ENCODE measurements at places on chromosomes 3 and 15.

DNA sequence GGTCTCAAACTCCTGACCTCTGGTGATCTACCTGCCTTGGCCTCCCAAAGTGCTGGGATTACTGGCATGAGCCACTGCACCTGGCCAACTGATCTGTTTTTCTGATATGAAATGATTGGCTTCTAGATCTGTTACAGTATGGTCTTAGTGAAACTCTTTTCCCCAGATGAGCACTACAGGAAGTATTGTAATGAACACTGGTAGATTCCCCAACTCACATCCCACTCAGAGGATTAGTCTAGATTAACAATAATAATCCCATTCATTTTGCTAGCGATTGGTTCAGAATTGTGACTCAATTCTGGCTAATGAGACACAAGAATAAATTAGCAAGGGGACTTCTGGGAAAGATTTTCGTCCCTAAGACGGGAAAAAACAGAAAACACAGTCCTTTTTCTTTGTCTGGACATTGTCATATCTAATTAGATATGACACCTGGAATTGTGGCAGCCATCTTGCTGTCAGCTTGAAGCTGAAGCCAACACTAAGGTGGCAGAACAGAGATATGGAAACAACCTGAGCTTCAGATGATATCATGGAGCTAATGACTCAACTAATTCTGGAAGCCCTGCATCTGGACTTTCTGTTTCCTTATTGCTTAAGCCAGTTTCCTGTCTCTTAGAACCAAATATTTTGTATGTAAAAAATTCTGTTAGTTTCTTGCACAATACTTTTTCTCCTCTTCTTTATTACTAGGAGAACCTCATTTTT, 17.4 kb upstream of the NPTN start:
- DNase-seq: no peak

- no peak for DNase-seq
Measured at GRCh38 chr15:94509259-94509658, 277.9 kb downstream of the MCTP2 start.

- DNase-seq: no peak
Measured at GRCh38 chr3:184590795-184591194, 29.2 kb downstream of the EPHB3 start.

DNA sequence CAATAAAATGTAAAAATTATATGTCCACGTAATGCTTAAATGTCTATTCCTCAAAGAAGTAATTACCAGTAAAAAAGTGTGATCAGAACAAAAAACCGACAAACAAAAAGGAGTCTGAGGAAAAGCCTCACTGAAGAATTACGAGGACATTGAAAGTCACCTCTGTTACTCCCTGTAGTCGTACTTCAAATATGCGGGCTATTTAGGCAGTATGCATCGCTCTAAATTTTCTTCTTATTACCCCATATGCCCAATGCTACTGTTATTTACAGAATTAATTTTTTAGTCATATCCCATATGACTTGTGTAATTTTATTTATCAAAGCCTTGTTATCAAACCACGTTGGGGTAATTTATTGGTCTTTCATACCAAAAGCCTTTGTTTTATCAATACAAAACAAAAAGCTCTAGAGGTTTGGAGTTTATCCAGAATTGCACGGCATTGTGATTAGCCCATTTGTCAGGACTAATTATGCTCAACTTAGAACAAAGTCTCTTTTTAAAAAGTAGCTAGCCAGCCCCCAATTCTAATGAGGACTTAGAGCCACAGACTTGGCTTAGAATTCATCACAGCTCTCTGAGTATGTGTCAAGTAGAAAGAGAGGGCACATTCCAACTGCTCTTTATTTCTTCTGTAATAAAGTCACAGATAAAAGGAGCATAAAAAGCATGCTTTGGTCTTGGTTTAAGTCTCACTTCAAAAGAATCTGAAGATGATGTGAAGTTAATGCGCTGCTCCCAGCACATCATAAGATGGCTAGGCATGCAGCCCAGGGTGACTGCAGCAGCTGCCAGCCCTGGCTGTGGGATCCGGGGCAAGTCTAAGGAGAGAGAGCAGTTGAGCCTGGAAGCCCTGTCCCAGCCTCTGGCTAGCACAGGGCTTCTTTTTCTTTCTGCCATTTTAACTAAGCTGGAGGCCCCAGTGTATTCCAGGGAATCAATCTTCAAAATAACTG, 521.0 kb downstream of the GABRG3 start:
- DNase-seq: no peak

DNA sequence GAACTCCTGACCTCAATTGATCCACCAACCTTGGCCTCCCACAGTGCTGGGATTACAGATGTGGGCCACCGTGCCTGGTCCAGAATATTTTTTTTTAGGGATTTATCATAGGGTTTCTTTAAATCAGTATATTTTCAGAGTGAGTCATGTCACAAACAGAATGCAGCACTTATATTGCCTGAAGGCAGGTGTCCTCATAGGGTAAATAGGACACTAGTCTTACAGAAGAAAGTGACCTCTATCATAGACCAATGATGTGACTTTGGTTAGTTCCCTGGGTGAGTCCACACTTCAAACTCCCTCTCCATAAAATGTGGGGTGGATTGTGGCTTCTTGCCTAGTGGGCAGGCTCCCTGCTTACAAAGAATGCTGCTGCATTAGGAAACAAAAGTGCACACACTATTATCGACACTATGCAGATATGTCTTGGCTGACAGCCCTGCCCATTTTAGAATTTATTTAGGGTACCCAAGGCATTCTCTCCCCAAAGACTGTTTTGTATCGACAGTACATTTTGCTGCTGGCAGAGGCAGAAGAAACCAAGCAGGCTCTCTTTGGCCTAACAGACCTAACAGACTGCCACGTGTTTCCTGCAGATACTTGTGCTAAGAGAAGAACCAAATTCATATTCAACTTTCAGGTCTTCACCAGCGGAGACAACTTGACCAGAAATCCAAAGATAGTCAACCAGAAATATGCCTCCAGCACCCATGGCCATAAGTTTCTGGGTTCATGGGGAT, 125.0 kb downstream of the MOBP start:
- no peak for DNase-seq

- DNase-seq: no peak
Measured at GRCh38 chr15:36221992-36222391, 357.4 kb upstream of the CDIN1 start.

- no peak for DNase-seq
Measured at GRCh38 chr3:169813278-169813677, 574 bp upstream of the LRRC34 start.

DNA sequence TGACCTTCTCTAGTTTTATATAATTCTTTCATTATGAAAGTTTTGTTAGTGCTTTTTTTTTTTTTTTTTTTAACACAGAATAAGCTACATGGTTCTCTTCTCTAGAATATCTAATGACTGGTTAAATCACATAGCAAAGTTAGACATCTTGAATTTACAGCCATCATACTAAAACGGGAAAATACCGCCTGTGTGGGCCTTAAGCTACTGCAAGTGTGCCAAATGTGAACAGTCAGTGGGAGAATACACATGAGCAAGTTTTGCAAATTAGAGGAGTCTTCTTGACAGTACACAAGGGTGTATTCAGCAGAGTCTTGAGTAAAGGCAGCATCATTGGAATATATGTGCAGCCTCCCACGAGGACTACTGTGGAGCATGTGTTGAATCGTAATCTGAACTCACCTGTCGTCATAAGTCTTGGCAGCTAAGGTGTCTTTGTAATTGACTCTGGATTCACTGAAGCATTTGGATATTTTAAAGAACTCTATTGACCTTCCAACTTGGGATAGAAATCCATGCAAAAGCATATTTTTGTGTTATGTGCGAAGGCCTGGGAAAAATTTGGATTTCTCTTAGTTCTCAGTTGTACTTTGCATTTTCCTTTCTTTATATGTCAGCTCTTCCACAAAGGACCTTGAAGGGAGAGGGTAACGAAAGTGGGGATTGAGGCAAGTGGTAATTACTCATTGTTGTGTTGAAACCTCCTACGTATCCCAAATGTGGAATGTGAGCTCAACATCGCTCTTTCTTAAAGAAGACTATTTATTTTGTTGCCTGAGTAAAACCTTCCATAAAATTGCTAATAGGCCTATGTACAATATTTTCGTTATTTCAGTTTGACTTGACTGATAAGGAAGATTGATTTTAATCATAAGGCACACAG, 117.4 kb downstream of the ATG7 start:
- no peak for DNase-seq

DNA sequence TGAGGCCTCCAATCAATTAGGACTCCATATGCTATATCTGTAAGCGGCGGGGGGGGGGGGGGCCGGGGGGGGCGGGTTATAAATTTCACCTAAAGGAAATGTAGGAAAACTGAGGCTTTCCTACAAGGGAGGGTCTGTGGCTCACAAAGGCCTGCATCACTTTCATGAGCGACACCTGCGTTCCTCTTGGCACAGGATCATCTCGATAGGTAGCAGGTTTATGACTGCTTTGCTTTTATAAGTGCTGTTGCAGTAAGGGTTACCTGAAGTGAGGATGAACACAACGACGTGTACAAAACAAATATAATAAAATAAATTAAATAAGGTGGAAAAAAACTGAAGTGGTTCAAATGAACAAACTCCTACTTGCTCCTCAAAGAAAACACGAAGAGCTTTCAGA, 194.3 kb downstream of the FOXP1 start:
- no peak for DNase-seq

DNA sequence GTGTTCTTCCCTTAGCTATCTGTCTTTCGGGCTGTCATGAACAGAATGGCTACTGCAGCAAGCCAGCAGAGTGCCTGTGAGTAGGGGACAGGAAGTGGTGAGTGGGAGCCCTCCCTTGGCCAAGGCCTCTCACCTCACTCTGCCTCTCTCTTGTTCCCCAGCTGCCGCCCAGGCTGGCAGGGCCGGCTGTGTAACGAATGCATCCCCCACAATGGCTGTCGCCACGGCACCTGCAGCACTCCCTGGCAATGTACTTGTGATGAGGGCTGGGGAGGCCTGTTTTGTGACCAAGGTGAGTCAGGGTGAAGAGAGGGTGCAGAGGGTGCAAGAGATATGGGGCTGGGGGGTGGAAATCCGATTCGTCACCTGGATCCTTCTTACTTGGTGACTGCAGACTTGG, 3.0 kb downstream of the DLL4 start:
- DNase-seq: no peak

GRCh38 chr3:145089337-145089736, 1071.6 kb downstream of the PLOD2 start:
- no peak for DNase-seq

- DNase-seq: no peak
Measured at GRCh38 chr15:101497017-101497416, 7.5 kb upstream of the PCSK6 start.

GRCh38 chr3:153768561-153769469, 352.4 kb upstream of the ARHGEF26 start:
- DNase-seq: peak; percentile 68

DNA sequence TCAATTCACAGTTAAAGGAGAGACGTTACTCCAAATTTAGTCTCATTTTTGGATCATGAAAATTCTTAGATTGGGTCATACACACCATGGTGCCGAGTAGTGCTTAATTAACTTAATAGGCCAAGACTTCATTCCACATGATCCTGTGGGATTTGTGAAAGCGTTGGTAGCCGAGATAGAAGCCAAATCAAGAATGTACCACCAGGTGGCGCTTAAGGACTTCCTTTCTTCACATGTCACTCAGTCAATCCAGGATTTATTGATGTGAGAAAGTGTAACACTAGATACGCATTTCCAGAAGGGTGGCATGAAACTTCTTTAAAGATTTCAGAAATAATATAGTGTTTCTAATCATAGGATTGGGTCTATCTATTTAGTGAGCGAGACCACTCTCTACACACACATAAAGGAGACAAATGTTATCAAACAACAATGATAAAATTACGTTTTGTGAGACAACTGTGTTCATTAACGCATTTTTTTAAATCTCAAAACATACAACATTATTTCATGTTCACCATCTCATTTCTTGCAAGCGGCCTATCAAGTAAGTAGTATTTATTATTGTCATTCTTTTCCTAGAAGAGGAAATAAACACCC, 436.1 kb downstream of the CHL1 start:
- no peak for DNase-seq

- DNase-seq: no peak
Measured at GRCh38 chr3:151200586-151200985, 2.4 kb downstream of the GPR171 start.

DNA sequence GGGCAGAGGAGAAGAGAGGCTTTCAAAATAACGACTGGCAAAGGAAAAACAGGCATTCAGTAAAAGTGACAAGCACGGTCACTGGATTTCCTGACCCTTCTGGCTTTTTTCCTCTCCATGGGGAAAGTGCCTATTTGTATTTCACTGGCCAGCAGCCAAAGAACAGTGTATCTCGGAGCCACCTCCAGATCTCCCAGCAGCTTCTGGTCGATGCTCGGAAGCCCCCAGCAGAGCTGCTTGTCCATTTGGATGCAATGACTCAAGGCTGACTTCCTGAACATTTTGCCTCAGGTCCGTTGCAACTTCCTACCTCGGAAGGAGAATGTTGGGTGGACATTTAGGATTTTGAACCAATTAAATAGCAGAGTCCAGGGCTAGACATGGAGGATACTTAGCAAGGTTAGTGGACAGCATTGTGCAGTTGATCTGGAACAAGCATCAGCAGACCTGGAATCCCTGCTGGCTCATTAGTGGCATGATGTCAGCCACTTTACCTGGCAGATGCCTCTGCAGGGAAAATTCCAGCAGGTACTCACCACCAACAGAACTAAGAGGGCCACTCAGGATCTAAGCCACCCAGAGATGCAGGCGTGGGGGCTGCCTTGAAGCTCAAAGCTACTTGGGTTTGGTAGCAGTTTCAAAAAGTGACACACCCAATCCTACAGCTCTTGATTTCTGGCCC, 1.1 kb downstream of the FAM107A start:
- DNase-seq: no peak

DNA sequence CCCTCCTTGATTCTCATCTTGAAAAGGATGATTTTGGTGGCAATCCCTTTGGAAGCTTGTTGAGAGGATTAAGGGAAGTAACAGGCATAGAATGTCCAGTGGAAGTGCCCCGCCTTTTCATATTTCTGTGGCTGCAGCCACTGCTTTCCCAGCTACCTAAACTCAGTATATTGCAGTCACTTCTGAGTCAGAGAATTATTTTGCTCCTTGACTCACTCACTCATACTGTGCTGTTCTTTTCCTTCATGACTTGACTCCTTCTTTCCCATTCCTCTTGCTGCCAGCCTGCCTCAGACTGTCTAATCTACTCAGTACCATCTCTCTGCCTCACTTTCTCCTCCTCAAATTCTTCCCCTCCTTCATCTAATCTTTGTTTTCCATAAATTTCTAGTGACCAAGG, 26.5 kb upstream of the POLR2M start:
- DNase-seq: no peak

- DNase-seq: no peak
Measured at GRCh38 chr3:78728406-78729145, 1039.2 kb downstream of the ROBO1 start.

All from CD4-positive, alpha-beta T cell treated with Interleukin-1 beta for 1 hour (primary cell).